ENCODE measurements at places on chromosomes 16 and 17.

DNA sequence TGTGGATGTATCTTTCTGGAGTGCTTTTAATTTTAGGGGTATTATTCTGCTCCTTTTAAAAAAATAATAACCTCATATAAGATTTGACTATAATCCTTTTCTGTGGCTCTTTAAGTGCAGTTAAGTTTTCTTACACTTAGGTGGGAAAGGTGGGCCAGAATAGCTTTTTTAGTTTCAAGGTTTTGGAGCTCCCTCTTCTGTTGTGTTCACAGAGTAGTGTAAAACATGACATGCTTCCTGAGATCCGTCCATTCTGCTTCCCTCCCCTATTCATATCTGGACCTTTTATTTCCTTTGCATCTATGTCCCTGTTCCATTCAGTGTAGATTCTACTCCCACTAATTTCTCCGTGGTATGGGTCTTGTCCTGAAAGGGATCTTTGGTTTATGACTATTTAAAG is 12.8 kb downstream of the LRRC36 start:
- no peak for DNase-seq

- DNase-seq = no peak
Measured at GRCh38 chr16:14315683-14316320, 244.7 kb downstream of the MRTFB start.

DNA sequence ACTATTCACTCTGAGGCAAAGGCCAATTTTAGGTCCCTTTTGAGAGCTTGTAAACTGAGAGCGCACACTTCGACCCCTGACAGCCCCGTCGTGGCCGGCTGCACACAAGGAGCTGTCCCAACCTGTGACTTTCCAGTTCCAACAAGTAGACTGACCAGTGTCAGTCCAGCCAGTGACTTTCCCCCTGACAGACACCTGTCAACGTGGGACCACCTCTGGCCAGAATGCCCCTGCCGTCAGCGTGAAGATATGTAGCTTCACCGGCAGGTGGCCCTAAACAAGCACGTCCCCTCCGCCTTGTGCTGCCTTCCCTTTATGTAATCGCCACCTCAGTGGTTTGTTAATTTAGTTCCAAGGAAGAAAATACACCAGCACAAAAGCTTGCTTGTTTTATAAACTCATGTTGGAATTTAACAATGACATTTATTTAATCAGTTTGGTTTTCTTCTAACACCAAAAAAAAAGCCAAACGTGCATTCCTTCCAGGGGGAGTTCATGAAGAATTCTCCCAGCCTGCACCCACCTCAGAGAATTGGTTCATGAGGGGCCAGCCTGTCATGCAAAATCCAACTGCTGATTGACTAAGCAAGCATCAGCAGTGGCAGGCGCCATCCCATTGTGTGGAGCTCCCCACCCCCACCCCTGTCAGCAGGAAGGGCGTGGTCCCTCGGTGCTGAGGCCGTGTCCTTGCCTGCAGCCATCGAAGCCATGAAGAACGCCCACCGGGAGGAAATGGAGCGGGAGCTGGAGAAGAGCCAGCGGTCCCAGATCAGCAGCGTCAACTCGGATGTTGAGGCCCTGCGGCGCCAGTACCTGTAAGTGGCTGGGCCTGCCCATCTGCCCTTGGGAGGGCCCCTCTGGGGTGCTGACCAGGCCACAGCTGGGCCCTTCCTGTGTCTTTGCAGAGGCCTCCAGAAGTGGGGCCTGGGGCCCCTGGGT is 33.9 kb downstream of the PLD6 start:
- no peak for DNase-seq

DNA sequence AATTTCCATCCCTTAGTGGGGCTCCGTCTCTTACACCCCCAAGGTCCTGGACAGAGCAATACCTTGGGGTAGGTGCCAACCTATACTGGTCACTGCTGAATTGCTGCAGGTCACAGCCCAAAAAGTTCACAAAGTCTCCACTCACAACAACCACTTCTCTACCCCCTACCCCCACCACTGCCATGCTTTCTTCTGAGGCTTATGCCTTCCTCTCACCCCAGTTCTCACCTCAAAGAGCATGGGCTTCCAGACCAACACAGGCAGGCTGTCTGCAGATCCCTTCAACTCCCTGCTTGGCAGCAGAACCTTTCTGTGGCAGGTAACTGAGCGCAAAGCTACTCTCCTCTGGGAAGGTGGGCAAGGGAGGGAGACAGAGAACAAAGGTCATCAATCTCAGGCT is 35.5 kb downstream of the C16orf78 start:
- no peak for DNase-seq

- no peak for DNase-seq
Measured at GRCh38 chr17:81027038-81027437, 7.9 kb upstream of the BAIAP2 start.
